ENCODE measurements at places on chromosomes 1 and 21.

DNA sequence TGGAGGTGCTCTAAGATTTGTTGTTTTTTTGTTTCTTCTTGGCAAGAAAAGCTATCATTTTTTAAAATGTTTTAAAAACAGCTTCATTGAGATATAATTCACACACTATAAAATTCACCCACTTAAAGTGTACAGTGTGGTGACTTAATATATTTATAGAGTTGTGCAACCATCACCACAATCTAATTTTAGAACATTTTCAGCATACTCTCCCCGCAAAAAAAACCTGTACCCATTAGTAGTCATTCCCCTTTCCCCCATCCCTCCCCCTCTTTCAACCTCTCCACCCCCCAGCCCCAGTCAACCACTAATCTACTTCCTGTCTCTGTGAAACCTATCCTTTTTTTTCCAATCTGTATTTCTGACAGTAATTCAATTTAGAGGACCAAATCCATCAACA is 30.6 kb downstream of the ZC3H11B start:
- no peak for DNase-seq

DNA sequence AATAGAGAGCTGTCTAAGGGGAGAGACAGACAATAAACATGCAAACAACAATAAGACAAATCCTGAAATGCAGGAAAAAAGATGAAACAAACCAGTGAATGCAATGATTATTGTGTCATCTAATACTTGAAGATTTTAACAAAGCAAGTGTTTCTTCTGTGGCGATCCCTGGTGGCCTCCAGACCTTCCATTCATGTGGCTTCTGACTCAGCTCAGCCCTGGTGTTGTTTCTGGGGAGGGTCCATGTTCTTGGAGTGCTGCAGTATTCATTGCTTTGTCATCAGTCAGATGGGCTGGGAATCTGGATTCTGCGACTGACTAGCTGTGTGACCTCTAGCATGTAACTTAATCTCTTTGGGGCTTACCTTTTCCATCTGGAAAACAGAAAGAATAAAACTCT is 1.5 kb upstream of the C2CD4D start:
- no peak for DNase-seq

DNA sequence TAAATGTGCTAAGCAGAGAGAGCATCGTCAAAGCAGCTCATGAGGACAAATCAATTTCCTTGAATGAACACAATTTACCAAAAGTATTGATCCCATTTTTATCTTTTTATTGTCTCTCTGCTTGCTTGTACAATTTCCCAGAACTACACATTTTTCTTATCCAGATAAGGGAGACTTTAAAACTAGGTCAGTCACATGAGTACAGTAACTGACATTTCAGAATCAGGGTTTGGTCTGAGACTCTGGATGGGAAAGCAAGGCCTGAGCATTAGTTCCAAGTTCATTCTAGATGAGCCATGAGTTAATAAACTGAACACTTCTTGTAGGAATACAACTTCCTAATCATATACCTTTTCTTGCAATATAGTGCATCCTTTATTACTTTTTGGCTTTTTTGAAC is 11.5 kb upstream of the DENND2D start:
- no peak for DNase-seq

DNA sequence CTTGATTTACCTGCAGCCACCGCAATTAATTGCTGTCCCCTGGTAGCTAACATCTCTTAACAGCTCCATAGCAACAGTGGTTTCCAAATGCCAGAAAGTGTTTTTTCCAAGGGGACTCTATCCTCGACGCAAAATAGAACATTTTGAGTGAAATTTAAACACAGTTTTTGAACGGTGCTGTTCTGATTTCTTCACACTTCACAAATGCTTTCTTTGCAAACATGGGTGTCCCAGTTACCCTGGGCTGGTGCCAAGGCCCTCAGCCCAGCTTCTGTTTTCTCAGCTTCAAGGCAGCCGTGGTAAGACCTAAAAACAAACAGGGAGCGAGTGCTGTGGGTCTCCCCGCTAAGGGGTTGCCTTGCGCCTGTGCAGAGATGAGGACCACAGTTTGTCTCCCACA is 147.3 kb upstream of the VAMP3 start:
- DNase-seq: no peak

DNA sequence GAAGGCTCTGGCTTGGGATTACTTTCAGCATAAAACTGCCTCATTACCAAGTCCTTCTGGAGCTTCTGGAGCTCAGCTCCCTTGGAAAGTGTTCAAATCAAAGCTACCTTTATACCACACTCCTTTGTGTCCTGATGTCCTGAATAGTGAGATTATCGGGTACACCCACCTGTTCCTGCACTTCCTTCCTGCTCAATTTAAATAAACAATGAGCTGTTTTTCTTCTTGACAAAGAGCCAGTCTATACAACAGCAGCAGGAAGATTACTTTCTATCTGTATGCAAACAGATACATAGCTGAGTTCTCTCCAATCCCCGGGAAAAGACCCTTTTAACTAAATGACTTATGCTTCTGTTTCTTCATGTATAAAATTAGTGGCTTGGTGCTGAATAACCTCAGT is 258.0 kb upstream of the FMN2 start:
- no peak for DNase-seq
